Heart left ventricle (tissue), 16 donors: ENCODE measurements at places on chromosomes 3 and 15. TPM values are rescaled to one million over a fixed set of nuclear protein-coding genes. Genes with fewer than 3 reads are reported as not detected.
A peak's percentile ranks its signal among the peaks of the same experiment; 100 is the strongest.

DNA sequence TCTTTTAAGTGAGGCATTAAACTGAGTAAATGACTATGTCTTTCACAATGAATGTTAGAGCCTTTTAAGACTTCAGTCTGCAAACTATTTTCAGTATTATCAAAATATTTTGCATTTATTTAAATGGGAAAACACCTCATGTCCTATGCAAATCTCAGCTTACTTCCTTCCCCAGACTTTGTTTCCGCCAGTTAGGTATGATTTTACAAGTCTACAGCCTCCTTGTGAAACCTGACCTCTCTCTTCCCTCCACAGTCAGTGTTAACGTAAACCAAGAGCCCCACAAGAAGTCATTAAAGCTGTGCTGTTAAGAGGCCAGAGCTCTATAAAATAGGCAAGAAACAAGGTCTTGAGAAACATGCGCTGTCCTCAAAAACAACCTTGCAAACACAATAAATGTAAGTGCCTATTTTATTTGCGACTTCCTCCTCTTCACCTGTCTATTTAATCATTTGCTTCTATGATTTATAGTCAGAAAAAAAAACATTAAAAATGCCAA is 48.3 kb downstream of the PRTG start:
- DNase-seq = no peak

DNA sequence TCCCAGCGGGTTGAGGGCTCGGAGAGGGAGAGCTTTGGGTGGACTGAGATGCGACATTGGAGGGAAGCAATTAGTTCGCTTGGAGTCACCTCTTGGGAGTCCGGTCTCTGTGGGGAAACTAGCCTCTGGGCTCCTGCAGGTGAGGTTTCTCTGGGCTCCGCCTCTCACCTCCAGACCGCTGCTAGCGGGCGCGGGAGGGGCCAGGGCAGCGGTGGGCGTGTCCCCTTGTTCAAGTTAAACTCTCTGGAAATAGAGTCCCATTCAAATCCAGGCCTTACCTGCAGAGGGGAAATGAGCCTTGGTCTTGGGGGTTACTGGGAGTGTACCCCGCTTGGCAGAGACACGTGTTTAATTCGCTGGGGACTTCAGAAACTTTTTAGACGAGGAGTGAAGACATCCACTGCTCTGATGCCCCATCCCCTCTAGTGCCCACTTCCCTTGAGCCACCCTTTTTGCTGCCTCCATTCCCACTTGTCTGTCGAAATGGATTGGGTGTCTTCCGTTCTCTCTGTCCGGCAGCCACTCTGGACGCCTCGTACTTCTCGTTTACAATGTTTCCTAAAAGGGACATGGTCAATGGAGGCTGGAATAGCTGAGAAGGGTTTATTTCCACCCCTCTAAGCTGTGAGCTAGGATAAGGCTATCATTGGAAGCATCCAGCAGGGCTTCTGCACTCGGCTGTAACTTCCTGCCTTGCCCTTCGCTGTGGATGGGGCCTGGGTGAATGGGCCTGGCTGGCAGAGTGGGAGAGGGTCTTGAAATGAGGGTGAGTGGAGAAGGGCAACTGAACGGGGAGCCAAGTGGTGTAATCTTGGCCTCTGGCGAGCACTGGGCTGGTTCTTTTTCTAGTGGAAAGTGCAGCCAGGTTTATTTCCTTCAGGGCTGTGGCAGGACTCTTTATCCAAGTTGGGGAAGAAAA is 1.1 kb downstream of the MITF start:
- DNase-seq = peak; percentile 25

The RPL22L1 gene
- 57.1 TPM for polyA plus RNA-seq

GRCh38 chr3:122760453-122761271 is 33.0 kb downstream of the HSPBAP1 start:
- no peak for DNase-seq

The CLK3 gene
- 31.0 TPM for polyA plus RNA-seq
